ENCODE measurements at places on chromosomes 12 and 14.

DNA sequence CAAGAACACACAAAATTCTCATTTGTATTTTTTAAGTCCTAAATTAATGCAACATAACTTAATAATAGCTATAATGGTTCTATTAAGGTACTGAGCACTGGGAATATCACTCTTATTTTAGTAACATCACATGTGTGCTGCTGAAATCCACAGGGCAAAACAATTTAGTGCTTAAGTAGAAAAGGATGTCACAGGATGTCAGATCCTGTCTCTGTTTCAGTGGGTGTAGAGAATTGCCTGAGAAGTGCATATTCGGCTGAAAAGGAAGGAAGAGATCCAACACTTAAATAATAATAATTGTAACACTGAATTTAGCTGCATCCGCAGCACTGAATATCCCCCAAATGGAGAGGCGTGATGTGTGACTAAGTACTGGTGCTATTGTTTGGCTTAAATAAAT is 8.6 kb downstream of the LDHB start:
- no peak for DNase-seq

- no peak for DNase-seq
Observed at GRCh38 chr12:96364092-96364700, 36.0 kb downstream of the CDK17 start.

GRCh38 chr14:71290301-71290700 is 383.0 kb downstream of the PCNX1 start:
- no peak for DNase-seq

DNA sequence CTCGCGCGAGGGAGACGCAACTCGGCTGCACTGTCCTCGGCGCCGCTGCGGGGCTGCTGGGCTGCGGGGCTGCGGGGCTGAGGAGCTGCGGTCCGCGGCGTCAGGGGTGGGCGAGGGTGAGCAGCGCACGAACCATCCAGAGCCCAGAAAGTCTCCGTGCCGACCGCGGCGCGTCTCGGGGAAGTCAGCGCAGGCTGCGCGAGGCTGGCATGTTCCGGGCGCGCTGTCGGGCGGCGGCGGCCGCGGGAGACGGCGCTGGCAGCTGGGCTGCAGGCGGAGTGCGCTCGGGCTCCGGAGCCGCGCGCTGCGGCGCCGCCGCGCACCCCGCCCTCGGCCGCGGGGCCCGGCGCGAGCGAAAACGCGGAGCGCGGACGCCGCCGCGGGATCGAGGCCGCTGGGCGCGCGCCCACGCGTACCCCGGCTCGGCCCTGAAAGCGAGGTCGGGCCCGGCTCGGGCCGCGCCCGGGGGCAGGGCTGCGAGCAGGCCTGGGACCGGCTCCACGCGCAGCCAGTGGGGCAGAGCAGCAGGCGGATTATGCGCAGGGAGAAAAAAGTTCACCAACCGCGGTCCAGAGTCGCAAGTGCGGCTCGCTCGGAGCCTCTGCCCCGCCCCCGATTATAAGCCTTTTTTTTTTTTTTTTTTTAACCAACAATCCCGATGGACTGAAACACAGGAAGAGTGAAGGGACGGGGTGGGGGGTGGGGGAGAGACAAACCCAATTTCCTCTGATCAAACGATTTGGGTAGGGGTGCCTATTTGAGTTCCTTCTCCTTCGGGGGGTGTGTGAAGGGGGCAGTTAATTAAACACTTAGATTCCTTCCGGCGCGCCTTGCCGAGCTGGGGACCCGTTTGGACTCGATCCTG is at the start of gene PRICKLE1:
PRICKLE1 (minus strand) TSS at position 282 of the 865 bp plus-strand sequence. CDS start 117,230 bp downstream, outside the sequence.
- no peak for DNase-seq

DNA sequence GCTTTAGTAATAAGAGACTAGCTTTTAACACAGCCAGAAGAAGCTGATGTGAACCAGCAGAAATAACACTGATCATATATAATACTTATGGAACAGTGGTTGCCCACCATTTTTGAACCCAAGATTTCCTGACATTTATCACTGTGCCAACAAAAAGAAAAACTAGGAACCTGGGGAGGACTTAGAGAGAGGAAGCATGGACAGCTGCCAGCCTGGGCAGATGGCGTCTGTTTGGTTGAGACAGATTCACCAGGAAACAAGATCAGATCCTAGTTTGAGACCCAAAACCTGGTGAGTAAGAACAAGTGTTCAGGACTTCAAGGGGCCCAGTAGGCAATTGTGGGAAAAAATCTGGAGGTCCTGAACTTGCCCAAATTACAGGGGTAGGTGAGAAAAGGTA is 95.3 kb downstream of the BICD1 start:
- no peak for DNase-seq

DNA sequence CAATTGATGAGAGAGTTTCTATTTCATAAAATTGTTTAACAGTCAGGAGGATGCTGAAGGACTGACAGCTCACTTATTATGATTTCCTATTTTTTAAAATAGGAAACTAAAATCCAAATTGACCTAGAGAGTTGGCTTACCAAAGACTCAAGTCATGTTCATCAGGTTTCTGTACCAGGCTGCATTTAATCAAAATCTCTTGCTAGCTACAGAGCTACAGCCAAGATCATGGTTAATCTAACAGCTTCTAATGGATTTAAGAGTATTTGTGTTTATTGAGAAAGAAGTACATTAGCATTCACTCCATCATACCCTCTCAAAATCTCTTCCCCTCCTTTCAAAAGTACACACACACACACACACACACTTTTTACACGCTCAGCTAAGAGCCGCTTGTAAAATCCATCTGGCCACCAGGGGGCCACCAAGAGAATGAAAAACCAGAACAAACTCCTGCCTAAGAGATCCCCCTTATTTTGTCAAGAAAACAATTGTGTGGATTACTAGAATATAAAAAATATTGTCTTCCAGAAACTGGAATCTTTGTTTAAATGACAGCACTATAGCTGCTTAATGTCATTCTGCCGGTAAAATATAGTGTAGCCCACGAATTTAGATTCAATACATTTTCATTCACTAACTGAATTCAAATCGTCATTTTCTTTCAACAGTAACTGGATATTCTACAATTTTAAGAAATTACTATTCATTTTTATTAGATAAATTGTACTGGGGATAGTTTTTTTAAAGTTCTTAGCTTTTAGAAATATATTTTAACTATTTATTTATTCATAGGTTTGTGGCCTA is 334.0 kb downstream of the BTG1 start:
- DNase-seq, result peak; percentile 64

GRCh38 chr12:94100990-94101737 is 47.2 kb upstream of the PLXNC1 start:
- peak; percentile 72 for DNase-seq

GRCh38 chr12:64102339-64102738 is 119.8 kb downstream of the KICS2 start:
- DNase-seq, result no peak

DNA sequence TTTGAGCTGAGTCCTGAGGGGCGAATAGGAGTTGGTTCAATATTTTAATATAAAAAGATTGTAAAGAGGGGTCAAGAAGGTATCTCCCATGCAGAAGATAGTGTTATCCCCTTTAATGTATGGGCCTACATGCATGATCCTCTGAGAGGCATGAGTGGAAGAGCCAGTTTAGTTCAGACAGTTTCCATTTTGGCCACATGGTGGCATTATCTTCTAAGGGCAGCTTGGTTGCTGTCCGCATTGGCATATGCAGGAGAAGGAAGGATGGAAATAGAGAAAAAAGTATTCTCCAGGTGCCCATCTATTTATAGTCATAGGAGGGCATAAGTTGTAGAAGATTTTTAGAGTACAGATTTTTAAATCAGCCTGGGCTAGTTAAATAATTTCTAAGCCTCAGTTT is 5.4 kb downstream of the SAMD4A start:
- no peak for DNase-seq

DNA sequence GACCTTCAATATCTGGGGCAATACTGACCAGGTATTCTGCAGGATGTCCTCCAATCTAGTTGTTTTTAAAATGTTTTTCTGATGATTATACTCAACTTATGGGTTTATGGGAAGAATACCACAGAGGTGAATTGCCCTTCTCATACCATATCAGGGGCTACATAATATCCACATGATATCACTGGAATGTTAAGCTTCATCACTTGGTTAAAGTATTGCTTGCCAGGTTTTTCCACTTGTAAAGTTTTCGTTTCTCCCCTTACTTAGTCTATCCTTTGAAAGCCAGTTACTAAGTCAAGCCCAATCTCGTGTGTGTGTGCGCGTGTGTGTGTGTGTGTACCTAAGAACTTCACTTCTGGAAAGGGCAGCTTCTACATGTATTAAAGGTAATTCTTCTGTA is 980.9 kb upstream of the FBXO33 start:
- no peak for DNase-seq

DNA sequence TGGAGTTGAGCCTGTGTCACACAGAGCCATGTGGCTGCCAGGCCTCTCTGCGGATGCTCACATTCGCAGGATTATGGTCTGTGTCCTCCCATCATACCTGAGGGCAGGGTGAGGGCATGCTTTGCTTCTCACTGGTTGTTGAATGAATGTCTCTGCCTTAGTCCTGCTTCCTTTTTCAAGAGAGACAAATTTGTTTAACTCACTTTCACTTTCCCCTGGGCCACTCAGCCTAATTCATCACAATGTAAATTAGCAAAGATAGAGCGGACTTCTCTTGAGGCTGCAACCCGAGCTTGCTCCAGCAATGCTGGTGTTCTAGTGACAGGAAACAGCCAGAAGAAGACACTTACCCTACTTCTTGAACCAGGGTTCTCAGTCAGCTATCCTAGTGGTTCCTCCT is 35.5 kb upstream of the PAX9 start:
- no peak for DNase-seq

DNA sequence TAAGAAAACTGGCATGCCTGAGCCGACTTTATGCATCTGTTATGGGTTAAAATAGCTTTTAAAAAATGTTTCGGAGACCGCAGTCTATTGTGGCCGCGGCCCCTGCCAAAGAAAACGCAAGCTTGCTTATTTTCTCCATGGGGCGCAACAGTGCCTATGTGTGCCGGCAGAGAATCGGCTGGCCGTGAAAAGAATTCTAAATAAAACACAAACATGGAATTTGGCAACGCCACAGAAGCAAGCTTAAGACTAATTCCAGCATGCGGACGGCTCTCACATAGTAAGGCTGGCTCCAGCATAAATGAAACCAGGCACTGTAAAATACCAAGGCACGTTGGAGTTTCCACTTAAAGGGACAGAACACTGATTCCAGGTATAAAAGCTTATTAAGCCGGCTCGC is 56.7 kb downstream of the BCL11B start:
- DNase-seq, result no peak

DNA sequence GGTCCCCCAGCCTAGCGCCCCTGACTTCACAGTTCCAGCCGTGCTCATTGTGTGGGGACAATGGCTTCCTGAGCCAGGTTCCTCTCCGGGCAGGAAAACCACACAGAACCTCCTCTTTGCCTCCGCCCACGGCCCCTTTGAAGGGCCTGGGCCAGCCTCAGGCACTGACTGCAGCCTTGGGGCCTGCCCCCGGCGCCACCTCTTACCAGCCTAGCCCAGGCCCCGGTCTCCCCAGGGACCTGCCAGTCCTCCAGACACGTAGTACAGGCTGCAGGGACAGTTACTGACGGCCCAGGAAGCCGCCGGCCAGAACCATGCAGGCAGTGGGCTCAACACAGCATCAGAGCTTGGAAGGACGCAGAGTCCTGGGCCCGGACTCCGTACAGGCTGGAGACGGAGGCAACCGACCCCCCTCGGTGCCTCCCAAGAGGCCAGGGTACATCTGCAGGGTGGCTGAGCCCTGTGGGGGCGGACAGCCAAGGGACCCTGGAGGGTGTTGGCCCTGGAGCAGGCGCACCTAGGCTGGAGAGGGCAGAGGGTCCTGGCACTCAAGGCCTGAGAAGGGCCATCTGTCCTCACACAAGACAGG is 20.9 kb upstream of the NUDT14 start:
- no peak for DNase-seq

DNA sequence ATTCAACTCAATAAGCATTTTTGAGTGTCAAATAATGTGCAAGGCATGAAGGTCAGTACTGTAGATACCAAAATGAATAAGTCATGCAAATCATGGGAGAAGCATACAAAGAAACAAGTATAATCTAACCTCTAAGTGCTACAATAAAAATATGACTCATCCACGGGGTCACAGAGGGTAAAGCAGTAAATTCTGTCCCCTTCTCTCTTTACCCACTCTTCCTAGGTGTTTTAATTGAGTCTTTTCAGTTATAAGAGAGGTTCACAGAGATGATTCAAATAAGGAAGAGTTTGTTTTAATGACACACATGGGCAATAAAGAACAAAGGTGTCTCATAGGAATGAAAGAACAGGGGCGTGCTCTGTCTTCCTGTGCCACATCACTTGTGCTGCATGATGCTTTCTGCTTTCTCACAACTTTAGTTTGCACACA is 71.5 kb upstream of the DAAM1 start:
- DNase-seq, result no peak

DNA sequence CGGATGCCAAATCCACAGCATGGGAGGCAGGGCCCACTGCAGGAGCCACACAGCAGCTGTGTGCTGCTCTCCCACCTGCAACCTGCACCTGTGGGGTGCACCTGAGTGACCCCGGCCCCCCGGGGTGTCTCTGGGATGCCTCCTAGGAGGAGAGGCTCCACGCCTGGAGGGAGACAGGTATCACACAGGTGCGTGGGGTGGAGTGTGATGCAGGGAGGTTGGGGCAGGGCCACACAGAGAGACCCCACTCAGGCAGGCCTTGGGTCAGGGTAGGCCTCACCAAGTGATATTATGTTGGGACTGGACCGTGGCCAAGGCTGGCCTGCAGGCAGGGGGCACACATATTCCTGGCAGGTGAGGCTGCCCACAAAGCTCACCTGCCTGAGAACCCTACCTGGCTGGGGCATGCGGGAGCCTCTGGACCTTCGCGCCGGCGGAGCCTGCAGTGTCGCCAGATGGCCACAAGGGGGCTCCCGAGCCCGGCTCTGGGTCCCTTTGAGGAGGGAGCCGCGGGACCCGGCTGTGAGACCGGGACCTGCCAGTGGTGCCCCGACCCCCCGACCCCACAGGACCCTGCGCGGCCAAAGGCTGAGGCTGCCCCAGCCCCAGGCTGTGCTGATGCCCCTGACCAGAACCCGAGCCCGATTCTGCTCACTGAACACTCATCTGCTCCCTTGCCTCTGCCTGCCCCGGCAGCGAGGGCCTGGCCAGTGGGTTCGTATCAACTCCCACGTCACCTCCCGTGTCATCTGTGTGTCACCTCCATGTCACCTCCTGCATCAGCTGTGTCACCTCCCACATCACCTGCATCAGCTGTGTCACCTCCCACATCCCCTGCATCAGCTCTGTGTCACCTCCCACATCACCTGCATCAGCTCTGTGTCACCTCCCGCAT is 11.4 kb downstream of the TMEM121 start:
- DNase-seq, result peak; percentile 59

DNA sequence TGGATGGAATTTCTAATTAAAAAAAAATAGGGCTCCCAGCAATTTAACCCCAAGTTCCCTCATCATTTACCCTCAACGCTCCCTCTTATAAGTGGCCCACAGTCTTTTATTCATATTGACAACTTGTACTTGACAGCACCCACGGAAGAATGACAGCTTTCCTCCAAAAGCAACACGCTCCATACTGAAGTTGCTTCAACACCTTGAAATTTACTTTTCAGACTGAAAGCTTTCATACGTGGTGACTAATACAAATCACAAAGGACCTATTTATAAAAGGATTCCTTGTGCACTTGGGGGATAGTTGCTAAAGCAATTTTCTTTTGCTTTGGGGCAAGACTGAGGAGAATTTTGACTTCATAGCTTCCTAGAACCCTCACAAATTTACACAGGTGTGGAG is 1629.4 kb upstream of the SEL1L start:
- no peak for DNase-seq
